Activated CD8-positive, alpha-beta memory T cell treated with anti-CD3 and anti-CD28 coated beads, Interleukin-2, amount 10 ng/mL, durations not matched to agents 7 days and 5 days (primary cell): ENCODE measurements at places on chromosomes 12 and 14. TPM values are rescaled to one million over a fixed set of nuclear protein-coding genes. Genes with fewer than 3 reads are reported as not detected.

GRCh38 chr12:108403952-108404351, 64.8 kb upstream of the CMKLR1 start:
- no peak for DNase-seq

DNA sequence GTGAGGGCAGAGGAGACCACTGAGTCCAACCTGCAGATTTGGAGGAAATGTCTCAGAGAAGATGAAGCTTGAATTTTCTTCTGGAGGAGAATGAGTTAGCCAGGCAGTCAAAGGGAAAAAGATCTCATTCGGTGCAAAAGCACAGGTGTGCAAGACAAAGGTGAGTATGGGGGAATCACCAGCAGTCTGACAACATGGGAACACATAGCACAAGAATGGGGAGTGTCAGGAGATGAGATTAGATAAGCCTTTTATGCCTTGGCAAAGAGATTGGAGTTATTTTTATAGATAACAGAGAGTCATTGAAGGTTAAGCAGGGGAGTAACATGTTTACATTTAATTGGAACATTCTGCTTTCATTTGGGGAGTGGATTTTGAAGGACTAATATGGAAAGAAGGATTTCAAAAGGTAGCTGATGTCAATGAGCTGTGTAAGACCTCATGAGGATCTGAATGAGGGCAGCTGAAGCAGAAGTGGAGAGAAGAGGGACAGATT, 171.3 kb upstream of the NTF3 start:
- no peak for DNase-seq

DNA sequence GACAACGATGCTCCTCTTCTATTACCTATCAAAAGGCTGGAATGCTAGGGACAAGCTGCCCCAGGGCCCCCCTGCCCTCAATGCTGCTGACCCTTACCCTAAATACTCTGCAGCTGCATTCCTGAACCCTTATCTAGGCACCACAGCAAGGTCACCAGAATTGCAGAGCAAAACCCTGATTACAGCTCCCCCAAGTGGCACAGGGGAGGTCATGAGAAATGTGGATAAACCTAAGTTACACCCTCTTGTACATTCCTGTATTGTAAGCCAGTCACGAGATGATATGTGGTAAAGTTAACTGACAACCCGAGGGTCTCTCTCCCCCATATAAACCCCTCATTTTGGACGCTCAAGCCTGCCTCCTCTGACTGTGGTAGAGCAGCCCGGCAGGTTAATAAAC, 411.8 kb upstream of the STXBP6 start:
- no peak for DNase-seq

The CCDC177 gene
- not detected for total RNA-seq

DNA sequence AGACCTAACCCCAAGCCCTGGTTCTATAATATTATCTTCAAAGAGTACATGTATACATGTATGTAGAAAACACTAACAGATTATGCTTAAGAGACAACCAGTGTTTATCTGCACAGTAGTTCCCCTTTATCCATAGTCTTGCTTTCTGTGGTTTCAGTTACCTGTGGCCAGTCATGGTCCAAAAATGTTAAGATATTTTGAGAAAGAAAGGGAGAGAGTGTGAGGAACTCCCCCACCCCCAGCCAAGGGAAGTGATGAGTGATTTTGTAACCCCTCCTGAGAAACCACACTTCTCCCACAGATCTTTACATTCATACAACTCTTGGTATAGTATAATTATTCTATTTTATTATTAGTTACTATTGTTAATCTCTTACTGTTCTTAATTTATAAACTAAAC, 77.3 kb upstream of the CNTN1 start:
- DNase-seq: no peak

DNA sequence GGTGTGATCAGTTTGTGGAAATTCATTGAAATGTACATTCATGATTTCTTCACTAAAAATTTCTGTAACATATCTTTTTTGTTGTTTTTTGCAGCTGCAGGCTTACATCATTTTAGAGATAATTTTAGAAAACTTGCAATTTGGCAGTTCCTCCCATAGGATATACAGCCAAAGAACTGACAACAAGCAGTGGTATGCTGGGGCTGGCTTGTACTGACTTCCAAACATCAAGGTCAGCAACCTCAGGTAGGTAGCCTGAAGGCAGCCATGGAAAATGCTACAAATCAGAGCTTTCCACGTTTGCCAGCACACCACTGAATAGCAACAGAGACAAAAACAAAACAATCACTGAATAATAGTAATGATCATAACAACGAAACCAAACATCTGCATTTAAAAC, 21.2 kb downstream of the TRIM9 start:
- DNase-seq: no peak

The CLEC2A gene
- total RNA-seq: not detected

- peak; percentile 45 for DNase-seq
These were observed at the start of gene LRP6 for GRCh38 chr12:12266873-12267741. TSS of gene LRP6 (minus strand) at chr12:12267044. CDS start at chr12:12266735, 309 bp downstream.

DNA sequence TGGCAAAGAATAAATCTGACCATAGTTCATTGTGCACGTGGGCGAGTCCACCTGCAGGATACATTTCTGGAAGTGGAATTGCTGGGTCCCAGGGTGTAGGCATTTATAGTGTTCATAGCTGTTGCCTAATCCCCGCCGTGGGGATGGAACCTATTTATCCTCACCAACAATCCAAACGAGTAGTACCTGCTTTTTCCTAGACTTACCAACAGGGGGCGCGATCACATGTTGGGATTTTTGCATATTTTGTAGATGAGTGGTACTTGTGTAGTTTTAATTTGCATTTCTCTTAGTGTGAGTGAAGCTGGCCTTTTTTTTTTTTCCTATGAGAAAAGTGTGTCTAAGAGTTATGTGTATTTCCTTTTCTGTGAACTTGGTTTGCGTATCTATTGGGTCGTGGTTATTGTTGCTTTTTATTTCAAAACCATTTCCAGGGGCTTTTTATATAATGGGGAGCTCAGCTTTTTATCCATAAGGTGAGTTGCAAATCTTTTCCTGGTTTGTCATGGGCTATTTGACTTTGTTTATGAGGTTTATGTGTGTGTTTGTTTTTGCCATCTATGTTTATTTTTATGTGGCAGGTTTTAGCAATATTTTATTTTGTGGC, 67.2 kb downstream of the CCDC92 start:
- peak; percentile 76 for DNase-seq

DNA sequence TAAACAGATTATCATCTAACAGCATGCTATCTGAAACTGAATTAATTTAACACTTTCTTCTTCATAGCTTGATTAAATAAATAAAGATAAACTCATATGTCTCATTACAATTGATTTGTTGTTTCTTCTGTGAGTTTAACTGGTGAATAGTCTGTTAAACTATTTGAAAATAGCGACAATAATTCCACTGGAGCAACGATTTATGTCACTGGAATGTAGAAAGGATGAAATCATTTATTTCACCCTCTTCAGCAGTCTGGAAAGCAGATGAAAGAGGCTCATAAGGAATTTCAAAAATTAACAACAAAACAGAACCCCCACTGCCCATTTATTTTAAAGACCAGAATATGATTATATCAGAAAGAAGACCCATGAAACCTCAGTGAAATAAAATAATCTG, 1165.1 kb upstream of the USP15 start:
- no peak for DNase-seq

The GPR84 gene
- total RNA-seq: 0.59 TPM

DNA sequence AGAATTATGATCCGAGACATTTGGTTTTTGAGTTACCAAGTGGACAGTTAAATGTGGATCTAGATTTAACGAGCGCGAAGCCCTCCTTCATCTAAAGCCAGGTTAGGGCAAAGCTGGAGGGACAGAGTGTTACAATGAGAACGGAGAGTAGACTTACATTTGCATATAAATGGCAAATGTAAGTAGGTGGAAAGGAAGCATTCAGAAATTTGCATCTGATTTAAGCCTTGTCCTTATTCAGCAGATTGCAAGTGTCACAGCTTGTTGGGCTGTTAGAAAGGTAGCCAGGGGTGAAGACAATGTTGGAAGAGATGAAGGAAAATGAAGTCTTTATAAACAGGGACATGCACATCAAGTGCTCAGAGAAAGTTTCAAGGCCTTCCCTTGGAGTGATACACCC, 806.2 kb downstream of the GALC start:
- no peak for DNase-seq

The GDF11 gene
- total RNA-seq: 14.1 TPM

- no peak for DNase-seq
These were observed 96.7 kb downstream of the CCER1 start for GRCh38 chr12:90858252-90858651.

DNA sequence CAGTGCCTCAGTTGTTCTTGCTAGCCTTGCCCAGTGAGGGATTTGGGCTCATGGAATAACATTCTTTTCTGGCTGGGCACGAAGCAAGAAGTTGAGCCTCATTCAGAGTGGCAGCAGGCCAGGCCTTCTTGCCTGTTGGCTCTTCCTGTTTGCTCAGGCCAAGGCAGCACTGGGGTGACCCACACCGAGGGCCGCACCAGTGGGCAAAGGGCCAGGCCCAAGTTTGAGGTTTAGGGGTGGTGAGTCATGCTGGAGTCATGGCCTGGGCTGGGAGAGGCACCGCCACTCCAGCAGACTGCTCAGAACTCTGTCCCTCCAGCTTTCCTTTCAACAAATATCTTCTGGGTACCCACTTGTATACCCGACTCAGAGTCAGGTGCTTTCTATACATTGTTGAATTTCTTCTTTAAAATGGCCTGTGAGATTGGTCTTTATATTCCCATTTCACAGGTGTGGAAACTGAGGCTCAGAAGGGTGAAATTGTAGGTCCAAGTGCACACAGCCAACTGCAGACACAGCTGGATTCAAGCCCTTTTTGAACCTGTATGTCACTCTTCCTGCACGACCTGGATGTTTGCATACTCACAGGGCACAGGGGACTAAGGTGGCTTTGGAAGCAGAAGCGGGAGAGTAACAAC, 279.4 kb downstream of the FOXN3 start:
- DNase-seq: no peak

- DNase-seq: no peak
These were observed 5.4 kb downstream of the RPS6KL1 start for GRCh38 chr14:74917646-74918081.

The LRFN5 gene
- total RNA-seq: not detected

The ARMH4 gene
- not detected for total RNA-seq

- no peak for DNase-seq
These were observed 23.4 kb downstream of the CLEC2D start for GRCh38 chr12:9692909-9693308.

- peak; percentile 77 for DNase-seq
These were observed 40.5 kb downstream of the PSMA6 start for GRCh38 chr14:35332517-35333263.
